ENCODE measurements at places on chromosomes 16 and 17.

GRCh38 chr17:82438401-82439193 is 12.0 kb downstream of the CYBC1 start:
- DNase-seq, result no peak

GRCh38 chr17:17515934-17516930 is 20.0 kb upstream of the RASD1 start:
- DNase-seq, result no peak

DNA sequence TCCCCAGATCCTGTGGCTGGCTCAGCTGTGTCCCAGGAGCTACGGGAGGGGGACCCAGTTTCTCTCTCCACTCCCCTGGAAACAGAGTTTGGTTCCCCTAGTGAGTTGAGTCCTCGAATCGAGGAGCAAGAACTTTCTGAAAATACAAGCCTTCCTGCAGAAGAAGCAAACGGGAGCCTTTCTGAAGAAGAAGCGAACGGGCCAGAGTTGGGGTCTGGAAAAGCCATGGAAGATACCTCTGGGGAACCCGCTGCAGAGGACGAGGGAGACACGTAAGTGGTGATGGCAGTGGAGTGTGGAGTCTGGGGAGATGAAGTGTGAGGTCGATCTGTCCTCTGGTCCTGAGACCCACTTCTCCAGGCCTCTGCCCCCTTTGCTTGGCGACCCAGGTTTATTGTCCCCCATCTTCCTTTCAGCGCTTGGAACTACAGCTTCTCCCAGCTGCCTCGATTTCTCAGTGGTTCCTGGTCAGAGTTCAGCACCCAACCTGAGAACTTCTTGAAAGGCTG is 585 bp downstream of the WRAP53 start:
- no peak for DNase-seq

DNA sequence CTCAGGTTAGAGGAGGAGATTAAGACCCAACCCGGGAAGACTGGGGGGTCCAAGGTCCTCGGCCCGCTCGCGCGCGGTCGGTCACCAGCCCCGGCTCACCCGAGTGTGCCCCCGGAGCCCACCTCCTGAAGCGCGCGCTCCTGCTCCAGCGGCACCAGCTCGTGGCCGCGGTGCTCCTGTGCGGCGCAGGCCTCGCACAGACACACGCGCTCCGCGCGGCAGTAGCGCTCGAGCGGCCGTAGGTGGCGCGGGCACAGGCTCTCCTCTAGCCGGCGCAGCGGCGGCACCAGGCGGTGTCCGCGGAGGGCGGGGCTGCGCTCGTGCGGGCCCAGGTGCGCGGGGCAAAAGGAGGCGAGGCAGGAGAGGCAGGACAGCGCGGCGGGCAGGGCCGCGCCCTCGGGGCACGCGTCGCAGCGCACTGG is 618 bp downstream of the TRIM47 start:
- DNase-seq, result no peak

DNA sequence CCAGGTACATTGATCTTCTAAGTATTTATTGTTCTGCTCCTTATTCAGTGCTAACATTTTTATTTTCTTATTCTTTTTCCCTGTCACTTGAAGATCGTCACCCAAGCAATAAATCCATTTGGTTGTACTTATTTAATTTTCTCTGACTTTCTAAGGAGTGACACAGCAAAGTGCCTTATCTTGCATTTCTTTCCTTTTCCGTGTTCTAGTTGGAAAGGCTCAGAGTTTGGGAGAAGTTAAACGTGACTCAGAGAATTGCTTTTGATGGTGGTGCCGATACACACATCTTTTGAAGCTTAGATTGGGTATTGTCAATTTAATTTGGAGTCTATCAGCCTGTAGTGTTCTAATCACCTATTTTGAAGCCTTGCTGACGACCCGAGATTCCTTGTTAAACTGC is 72.0 kb downstream of the PITPNC1 start:
- DNase-seq, result no peak

- peak; percentile 49 for DNase-seq
These were observed at the start of gene CRYM for GRCh38 chr16:21277927-21278706. TSS of gene CRYM (minus strand) at chr16:21278290. CDS start at chr16:21278251, 39 bp downstream.
